Vagina (tissue), 2 donors: ENCODE measurements at places on chromosomes 4 and X.

DNA sequence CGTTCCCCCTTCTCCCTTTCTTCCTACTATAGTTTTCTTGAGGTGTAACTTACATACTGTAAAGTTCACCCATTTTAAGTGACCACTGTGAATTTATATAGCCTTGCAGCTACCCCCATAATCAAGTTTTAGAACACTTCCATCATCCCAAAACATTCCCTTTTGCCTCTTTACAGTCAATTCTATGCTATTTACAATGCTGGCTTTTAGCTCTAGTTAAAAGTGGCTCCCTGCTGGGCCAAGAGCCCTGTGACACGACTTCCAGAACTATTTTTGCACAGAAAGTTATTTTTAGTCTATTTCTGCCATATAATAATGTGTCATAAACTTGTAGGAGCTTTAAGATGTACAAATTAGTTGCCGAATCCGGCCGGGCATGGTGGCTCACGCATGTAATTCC lies 26.9 kb downstream of the MAP7D2 start:
- DNase-seq: no peak

- no peak for DNase-seq
Observed at GRCh38 chrX:132271311-132271778, 52.1 kb upstream of the RAP2C start.

DNA sequence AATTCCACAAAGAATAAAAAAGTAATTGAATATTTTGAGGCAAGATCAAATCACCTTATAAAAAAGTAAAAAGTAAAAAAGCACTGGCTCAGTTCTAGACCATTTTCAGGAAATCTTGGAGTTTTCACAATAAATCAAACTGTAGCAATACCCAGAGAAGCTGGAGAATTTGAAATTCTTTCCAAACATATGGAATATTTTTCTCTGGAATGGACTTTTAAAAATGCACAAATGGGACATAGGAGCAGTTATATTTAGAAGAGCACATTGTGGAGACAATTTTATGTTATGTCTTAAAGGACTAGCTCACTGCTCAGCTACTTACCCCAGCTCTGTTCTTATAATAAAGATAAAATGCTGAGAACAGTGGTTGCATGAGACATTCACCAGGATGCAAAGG lies 211.9 kb upstream of the KIT start:
- DNase-seq: no peak

- no peak for DNase-seq
Observed at GRCh38 chr4:69849297-69849696, 10.6 kb downstream of the SULT1E1 start.
